ENCODE measurements at places on chromosomes 6 and 20.

- peak overlapping the region; percentile 19 for H3K27ac ChIP-seq
- no peak for DNase-seq
- no peaks in the 10 kb centered on the region for H3K27me3 ChIP-seq
- peaks cover 6% of the 10 kb centered on the region for H3K4me1 ChIP-seq
Observed at GRCh38 chr6:16947375-16948015, 154.4 kb upstream of the STMND1 start.

GRCh38 chr20:37247547-37247946 lies 14.1 kb downstream of the GHRH start:
- no peak for DNase-seq
- no peak overlapping the region for H3K4me3 ChIP-seq
- H3K4me1 ChIP-seq = no peaks in the 10 kb centered on the region
- no peak overlapping the region for H3K27ac ChIP-seq
- H3K36me3 ChIP-seq = peaks cover 14% of the 10 kb centered on the region
- no peaks in the 10 kb centered on the region for H3K27me3 ChIP-seq

DNA sequence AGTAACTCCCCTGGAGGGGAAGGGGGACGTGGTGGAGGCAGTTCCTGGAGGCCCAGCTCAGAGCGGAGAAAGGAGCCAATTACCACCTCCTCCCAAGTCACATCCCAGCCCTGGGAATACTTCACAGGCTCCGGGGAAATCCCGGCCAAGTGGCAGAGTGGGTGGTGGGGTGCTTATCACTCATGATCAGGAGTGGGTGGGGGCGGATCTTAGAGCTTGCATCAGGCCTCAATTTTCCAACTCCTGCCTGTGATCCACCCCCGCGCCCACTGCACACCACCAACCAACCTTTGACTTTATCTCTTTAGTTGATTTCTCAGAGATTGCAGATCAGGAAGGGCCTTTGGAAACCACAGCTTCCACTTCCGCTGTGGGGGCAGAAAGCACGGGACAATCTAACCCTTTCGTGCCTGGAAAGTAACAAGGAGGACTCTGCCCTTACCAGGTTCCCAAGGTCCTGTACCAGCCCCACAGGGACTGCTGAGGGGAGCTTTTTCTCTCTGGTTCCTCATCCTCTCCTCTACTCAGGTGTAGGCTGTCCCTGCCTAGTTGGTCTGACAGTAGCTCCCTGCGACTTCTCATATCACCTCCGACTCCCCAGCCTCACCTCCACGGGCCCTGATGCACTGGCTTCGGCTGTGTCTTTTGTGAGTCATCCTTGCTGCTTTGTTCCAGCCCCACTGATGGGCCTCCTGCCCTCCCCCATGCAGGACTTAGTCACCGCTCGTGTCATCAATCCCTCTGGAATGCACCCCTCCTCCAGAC lies 24.9 kb upstream of the IER3 start:
- H3K27ac ChIP-seq = peak overlapping the region; percentile 43
- no peaks in the 10 kb centered on the region for H3K27me3 ChIP-seq
- peaks cover 17% of the 10 kb centered on the region for H3K4me1 ChIP-seq
- peak; percentile 80 for DNase-seq
- no peaks in the 10 kb centered on the region for H3K36me3 ChIP-seq

DNA sequence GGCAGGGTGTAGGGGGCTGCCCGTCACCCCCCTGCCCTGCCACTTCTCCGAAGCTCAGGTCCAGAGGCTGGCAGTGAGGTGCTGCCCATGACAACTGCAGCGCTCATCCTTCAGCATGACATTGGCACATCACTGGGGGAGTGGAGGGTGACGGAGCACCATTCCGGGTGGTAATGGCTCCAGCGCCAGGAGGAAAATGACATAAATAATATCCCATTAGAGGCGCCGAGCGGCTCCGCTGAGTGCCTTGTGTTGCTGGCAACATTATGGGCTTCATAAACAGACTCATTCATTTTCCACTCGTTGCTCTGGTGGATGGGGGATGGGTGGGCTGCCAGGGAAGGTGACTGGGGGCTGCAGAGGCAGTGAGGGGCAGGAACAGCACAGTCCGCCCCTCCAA lies 56.9 kb upstream of the CTNNBL1 start:
- no peaks in the 10 kb centered on the region for H3K4me1 ChIP-seq
- no peak for DNase-seq
- no peak overlapping the region for H3K27ac ChIP-seq
- H3K4me3 ChIP-seq = no peak overlapping the region

DNA sequence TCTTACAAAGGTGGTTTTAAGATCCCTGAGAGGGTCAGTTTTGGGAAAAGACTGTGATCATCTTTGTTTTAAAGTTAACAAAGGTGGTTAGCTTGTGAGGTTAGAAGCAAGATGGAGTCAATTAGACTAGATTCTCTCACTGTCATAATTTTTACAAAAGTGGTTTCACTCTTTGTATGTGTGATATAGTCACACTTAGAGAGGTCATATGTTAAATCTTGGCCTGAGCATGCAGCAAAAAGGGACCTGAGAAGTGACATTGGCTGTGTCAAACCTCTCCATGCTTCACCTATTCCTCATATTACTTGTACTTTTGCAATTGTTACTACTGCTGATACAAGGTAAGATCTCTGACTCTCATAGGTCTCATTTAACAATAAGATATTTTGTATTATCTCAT lies 368.0 kb downstream of the TBC1D32 start:
- no peaks in the 10 kb centered on the region for H3K36me3 ChIP-seq
- H3K27me3 ChIP-seq = no peaks in the 10 kb centered on the region
- no peak overlapping the region for H3K4me3 ChIP-seq

GRCh38 chr6:137351890-137352289 lies 132.7 kb upstream of the IFNGR1 start:
- H3K27ac ChIP-seq = no peak overlapping the region
- H3K4me3 ChIP-seq = no peak overlapping the region
- DNase-seq = no peak
- H3K4me1 ChIP-seq = no peaks in the 10 kb centered on the region

DNA sequence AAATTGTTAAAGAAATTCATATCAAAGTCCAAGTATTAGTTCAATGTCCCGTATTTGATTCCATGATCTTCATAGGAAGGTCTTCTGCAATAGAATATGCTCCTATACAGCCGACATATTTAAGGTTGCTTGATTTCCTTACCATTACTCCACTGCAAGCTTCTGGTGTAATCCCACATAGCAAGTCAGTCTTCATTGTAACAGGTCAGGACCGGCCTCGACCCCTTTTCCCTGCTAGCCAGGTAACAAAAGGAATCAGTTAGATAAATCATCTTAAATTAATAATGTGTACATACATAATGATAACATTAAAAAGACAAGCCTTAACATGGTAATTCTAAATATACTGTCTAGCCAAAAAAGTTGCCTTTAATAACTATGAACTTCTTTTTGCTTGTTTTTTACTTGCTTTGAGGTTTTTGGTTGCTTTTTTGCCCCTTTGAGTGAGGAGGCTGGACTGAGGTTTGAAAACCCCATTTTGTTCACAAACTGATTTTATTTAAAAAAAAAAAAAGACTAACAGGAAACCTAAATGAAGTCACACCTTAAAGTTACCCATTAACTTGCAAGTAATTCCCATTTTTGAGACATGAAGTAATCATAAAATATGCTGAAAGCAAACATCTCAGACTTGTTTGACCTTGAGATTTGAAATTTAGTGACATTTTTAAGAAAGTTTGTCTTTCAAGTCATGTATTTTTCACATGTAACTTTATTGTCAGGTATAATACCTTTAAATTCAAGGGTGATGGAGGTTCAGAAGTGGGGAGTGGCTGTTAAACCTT lies 19.2 kb upstream of the SNX14 start:
- H3K27ac ChIP-seq = no peak overlapping the region
- H3K27me3 ChIP-seq = no peaks in the 10 kb centered on the region
- no peak overlapping the region for H3K4me3 ChIP-seq
- no peak for DNase-seq
- H3K36me3 ChIP-seq = peaks cover 87% of the 10 kb centered on the region

DNA sequence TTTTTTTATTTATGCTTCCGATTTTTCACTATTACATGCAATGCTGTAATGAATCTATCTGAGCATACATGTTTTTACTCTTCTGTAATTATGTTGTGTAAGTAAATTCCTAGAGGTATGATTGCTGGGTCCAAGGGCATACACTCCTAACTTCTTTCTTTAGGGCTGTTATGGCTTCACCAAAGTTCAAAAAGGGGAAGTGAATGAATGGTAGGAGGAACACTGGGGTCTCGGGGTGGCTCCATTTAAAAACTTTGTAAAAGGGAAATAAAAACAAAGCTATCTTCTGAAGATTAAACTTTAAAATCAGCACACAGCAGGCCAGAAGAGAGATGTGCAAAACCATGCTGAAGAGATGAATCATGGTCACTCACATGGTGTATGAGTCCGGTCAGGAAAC lies 289.1 kb upstream of the SUPT3H start:
- H3K27me3 ChIP-seq = peaks cover 28% of the 10 kb centered on the region
- H3K4me1 ChIP-seq = no peaks in the 10 kb centered on the region
- H3K36me3 ChIP-seq = no peaks in the 10 kb centered on the region
- DNase-seq = no peak

DNA sequence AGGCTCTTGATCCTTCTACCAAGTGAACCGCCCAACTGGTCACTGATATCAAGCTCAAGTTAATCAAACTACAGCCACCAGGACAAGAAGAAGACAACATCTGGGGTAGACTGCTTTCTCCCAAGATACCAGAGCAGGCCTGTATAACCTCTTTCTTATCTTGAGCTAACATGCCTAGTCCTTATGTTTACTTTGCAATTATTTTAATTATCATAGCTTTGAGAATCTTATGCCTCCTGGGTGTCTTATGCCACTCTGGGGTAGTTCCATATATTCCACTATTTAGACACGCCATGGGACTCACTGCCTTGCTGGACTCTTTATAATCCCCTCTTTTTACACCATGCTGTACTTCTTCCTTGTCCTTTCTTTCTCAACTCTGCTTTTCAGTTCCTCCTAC lies 41.5 kb upstream of the ECI2 start:
- no peaks in the 10 kb centered on the region for H3K27me3 ChIP-seq
- no peaks in the 10 kb centered on the region for H3K4me1 ChIP-seq
- H3K36me3 ChIP-seq = no peaks in the 10 kb centered on the region
- H3K27ac ChIP-seq = no peak overlapping the region
- no peak for DNase-seq
- H3K4me3 ChIP-seq = no peak overlapping the region

DNA sequence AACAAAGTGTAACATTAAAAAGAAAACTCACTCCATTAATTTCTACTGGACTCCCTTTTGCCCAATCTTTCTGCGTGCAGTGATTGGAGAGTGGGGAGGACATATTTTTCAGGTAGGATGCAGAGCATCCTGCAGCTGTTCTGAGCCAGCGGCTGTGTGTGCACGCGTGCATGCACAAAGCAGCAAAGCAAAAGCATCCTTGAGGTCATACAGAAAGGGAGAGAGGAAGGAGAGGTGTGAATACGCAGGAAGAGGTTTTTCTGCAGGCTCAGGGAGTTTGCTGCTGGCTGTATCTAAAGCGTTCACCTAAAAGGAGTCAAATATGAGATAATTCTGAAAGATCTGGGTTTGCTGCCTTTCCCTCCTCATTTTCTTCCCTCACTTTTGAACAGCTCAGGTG lies 108.4 kb downstream of the HUS1B start:
- no peaks in the 10 kb centered on the region for H3K4me1 ChIP-seq
- no peak overlapping the region for H3K4me3 ChIP-seq
- H3K36me3 ChIP-seq = peaks cover 44% of the 10 kb centered on the region
- no peaks in the 10 kb centered on the region for H3K27me3 ChIP-seq

GRCh38 chr6:42141603-42142117 lies 760 bp downstream of the C6orf132 start:
- no peak for DNase-seq
- H3K36me3 ChIP-seq = no peaks in the 10 kb centered on the region
- peak overlapping the region; percentile 83 for H3K27ac ChIP-seq
- peaks cover 16% of the 10 kb centered on the region for H3K4me1 ChIP-seq
- peak overlapping the region; percentile 57 for H3K4me3 ChIP-seq

- no peak for DNase-seq
- peaks cover 11% of the 10 kb centered on the region for H3K4me1 ChIP-seq
- peaks cover 36% of the 10 kb centered on the region for H3K27me3 ChIP-seq
- H3K4me3 ChIP-seq = no peak overlapping the region
- H3K27ac ChIP-seq = no peak overlapping the region
Observed at GRCh38 chr6:29825848-29826247, 1.8 kb upstream of the HLA-G start.

- H3K4me3 ChIP-seq = no peak overlapping the region
- peaks cover 55% of the 10 kb centered on the region for H3K36me3 ChIP-seq
- H3K27ac ChIP-seq = no peak overlapping the region
- H3K27me3 ChIP-seq = no peaks in the 10 kb centered on the region
- DNase-seq = no peak
- H3K4me1 ChIP-seq = no peaks in the 10 kb centered on the region
Observed at GRCh38 chr6:155260686-155261085, 3.1 kb upstream of the CLDN20 start.

DNA sequence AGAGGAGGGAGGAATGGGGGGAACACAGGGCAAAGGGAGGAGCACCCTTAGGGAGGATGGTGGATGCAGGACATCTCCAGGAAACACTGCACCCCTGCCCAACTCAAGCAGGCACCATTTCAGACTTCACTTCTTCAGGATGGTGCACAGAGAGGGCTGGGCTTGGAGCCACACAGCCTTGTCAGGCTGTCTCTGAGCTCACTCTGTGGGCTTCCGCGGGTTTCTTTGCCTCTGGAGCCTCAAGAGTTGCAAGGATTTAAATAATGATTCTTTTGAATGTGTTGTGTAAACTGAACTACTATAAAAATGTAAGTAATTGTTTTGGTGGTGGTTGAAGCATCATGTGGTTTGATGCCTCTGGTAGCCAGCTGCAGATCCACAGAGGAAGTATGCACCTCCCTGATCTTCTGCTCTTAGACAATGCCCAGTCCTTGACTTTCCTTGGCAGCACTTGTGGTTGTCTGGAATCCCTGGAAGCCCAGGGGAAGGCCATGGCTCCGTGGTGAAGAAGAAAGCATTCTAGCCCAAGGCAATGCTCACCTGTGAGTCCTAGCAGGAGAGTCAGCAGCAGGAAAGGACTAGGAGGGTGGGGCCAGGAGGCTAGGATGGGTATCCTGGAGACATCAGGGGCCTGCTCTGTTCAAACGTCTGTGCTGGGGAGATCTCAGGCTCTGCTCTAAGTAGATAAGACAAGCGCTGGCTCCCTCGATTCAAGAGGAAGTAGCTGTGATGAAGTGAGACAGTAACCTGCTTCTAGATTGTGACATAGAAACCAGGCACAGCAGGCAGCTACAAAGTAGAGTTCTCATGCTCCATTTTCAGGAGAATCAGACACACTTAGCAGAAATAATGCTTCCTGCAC lies 50.2 kb upstream of the SIRPG start:
- no peaks in the 10 kb centered on the region for H3K36me3 ChIP-seq
- H3K4me3 ChIP-seq = no peak overlapping the region
- no peak for DNase-seq
- no peak overlapping the region for H3K27ac ChIP-seq

GRCh38 chr20:59645761-59646171 lies 41.4 kb downstream of the PHACTR3 start:
- no peak for DNase-seq
- no peak overlapping the region for H3K4me3 ChIP-seq
- no peak overlapping the region for H3K27ac ChIP-seq
- H3K4me1 ChIP-seq = no peaks in the 10 kb centered on the region

- H3K4me1 ChIP-seq = no peaks in the 10 kb centered on the region
- no peak overlapping the region for H3K4me3 ChIP-seq
- no peaks in the 10 kb centered on the region for H3K36me3 ChIP-seq
- no peak overlapping the region for H3K27ac ChIP-seq
Observed at GRCh38 chr6:81562169-81562568, 190.3 kb downstream of the TENT5A start.

- no peak for DNase-seq
- H3K27me3 ChIP-seq = no peaks in the 10 kb centered on the region
- H3K36me3 ChIP-seq = no peaks in the 10 kb centered on the region
- no peak overlapping the region for H3K4me3 ChIP-seq
Observed at GRCh38 chr6:155103816-155104366, 108.8 kb downstream of the TIAM2 start.
